HS-5 (cell line): ENCODE measurements at places on chromosomes 16 and 17.

DNA sequence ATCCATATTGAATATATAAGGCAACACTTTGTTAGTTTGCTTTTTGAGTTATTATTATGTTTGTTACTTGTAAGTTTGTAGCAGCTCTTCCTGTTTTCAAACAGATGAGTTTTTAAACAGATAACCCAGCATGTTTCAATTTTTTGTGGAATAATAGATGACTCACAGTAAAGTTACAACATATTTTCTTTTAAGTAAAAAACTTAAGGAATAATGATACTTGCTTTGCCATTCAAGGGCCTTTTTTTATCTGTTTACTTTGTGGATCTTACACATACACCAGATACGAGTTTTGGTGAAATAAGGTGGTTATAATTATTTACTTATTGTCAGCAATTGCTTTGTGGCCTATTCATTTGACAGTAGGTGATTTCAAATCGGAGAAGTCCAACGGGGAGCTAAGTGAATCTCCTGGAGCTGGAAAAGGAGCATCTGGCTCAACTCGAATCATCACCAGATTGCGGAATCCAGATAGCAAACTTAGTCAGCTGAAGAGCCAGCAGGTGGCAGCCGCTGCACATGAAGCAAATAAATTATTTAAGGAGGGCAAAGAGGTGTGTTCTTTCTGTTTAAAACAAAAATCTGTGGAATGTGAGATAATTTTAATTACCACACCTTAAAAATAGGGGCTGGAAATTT is 66.3 kb downstream of the BPTF start:
- peak; percentile 53 for DNase-seq

DNA sequence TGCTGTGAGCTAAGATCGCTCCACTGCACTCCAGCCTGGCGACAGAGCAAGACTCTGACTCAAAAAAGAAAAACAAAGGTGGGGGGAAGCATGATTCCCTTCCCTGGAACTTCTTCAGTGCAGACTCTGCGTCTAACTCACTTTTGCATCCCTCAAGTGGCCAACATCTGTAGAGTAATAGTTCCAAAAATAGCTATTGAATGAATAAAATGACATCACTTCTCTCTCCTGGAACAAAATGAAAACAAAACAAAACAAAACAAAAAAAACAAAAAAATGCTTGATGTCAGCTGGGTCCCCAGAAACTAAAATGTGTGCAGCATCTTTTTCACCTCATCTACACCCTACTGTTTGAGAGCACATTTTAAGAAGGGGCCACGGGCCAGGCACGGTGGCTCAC is 197.7 kb upstream of the NOG start:
- DNase-seq: no peak

GRCh38 chr16:60302261-60302660 is 1568.1 kb upstream of the GOT2 start:
- no peak for DNase-seq

- DNase-seq: no peak
Measured at GRCh38 chr17:44864831-44865230, 17.1 kb downstream of the HIGD1B start.

- DNase-seq: no peak
Measured at GRCh38 chr16:81878529-81878928, 99.4 kb downstream of the PLCG2 start.

GRCh38 chr16:12178251-12178990 is 201.9 kb downstream of the SNX29 start:
- DNase-seq: no peak

DNA sequence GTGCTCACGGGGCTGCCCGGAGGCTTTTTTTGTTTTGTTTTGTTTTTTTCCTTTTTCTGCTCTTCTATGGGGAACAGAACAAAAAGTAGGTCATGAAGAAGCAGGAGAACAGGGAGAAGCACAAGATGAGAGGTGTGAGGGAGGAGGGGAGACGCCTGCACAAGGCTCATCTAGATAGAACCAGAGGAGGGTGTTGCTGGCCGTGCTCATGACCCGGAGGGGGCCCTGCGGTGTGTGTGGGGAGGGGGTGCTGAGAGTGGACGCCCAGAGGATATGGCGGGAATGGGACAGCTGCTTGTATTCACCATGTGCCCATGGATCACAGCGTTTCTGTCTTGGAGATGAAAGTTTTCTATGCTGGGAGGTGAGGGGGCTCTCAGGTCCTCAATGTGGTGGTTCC is 183.7 kb downstream of the FOXL1 start:
- no peak for DNase-seq

DNA sequence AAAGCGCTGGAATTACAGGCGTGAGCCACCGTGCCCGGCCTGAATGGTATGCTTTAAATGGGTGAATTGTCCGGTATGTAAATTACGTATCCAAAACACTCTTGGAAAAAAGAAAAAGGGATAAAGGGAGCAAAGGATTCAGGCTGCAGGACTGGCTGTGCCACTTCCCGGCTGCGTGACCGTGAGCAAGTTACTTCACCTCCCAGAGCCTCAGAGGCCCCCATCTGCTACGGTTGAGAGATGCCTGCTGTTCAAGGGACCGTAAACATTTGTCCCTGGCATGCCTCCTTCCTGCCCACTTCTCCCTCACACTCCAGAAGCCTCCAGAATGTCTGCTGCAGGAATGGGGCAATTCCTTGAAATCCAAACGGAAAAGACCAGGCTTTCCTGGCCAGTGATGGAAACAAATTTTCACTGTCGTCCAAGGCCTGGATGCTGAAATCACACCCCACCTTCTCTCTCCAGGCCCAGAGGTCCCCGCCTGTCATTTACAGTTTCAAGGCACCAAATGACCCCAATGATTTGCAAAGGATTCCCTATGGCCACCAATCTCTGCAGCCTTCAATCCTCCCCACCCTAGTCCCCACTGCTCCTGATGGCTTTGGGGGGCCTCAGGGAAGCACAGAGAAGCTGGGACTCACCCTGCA is 22.9 kb upstream of the LITAF start:
- no peak for DNase-seq

GRCh38 chr17:83012200-83012785 is 67.1 kb upstream of the METRNL start:
- no peak for DNase-seq

GRCh38 chr16:55035029-55035428 is 104.4 kb downstream of the IRX5 start:
- DNase-seq: no peak

DNA sequence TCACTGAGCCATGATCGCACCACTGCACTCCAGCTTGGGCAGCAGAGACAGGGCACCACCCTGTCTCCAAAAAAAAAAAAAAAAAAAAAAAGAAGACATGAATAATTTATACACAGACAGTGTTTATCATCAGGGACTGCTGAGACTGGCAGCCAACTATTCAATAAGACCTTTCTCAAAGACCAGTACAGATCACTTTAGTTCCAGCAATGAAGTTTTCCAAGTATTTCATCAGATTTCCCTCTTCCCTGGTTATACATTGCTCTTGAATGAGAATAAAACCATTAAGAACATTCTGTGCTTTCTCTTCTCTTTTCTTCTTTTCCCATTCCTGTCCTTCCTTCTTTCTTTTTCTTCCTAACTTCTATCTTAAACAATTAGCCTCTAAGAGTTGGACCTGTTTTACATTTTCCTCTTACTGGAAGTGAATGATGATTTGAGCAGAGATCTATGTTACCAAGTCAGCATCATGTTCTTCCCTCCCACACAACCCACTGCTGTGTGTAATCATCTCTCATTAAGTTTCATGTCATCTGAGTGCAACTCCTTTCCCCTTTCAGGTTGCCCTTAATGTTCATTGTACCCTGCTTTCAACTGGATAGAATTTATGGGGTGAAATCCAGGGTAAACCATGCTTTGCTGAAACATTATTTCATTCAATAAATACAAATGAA is 35.9 kb upstream of the SMIM36 start:
- no peak for DNase-seq

DNA sequence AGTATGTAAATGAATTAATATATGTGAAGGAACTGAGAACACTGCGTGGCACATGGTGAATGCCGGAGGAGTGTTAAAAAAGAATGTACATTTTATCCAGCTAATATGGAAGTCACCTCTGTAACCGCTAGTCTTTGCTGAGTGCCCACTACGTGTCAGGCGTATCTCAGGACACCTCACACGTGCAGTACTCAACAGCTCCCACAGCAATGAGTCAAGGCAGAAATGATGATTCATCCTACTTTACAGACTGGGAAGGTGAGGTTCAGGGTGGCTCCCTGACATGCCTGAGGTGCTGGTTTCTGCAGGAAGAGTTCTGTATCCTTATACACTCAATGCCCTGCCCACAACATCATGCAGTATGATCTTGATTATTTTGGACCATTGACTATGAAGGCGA is 487.0 kb downstream of the HAPSTR1 start:
- no peak for DNase-seq

GRCh38 chr17:77427391-77427991 is 286.7 kb downstream of the SEC14L1 start:
- DNase-seq: peak; percentile 58

DNA sequence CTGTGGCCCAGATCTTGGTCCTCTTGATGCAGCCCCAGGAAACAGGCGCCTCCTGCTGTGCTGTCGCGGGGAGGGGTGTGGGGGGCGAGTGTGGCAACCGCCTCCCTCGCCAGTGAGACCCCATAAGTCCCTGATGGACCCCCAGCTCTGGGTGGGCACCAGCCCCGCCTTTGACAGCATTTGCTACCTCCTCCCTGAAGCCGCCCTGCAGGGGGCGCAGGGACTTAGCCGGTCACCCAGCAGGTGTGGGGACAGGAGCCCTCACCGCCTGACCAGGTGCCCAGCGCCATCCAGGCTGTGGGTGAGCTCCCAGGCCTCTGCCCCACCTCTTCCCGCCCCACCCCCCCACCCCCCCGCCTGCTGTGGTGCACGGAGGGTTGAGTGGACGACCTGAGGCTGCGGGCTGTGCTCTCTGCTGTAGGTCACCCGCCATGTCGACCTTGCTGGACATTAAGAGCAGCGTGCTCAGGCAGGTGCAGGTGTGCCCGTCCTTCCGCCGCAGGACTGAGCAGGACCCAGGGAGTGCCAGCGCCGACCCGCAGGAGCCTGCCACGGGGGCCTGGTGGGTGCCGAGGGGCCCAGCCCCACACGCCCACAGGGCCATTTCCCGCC is 4.8 kb downstream of the BAIAP3 start:
- DNase-seq: no peak

- DNase-seq: no peak
Measured at GRCh38 chr17:6480303-6480675, 36.0 kb downstream of the PIMREG start.

DNA sequence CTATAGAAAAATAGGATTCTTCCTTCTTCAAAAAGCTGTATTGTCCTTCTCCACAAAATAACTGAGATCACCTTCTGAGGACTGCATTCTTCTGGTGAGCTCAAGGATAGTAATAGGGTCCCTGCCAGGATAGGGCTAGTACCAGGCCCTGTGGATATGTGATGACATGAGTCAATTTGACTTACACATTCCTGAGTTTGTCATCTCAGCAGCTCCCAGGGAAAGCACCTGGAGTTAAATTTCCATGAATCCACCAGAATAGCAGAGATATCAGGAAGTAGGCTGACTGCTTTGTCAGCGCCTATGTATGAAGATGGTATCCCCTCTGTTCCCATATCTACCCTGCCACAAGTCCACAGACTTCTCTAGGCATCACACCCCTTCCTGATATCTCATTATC is 225.8 kb downstream of the PMP22 start:
- peak; percentile 36 for DNase-seq

DNA sequence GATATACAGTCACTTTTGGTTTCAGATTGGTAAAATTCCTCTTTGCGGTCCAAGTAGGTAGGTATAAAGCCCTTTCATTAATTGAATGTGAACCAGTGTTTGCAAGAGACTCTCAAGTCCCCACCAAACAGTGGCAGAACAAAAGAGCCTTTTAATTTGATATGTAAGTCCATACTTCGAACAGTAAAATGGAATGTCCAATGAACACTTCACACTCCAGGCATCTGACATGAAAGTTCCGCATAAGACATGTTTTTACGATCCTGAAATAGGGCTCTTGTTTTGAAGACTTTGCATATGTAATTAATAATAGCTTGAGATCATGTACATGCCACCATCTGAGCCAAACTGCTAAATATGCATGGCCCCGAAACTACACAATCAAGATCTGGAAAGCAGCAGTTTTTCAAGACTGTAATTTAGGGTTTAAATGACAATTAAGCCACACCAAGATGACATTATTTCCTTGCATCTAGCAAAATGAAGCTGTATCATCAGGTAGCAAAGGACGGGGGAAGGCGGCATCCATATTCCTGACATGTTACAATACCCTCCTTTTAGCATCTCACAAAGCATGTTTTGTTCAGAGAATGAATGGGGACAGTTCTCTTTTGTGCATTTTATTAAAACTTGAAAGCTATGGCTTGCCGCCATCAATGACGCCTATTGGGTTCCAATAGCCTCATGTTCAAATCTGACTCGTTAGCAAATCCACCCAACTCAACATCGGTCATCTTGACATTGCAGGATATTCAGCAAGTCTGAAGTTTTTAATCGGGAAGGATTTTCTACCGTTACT is 39.4 kb downstream of the LITAF start:
- DNase-seq: no peak

- no peak for DNase-seq
Measured at GRCh38 chr17:61124562-61124961, 275.1 kb upstream of the TBX2 start.

- DNase-seq: no peak
Measured at GRCh38 chr16:66168777-66169176, 197.7 kb upstream of the CDH5 start.

- DNase-seq: peak; percentile 82
Measured at GRCh38 chr16:73735018-73735417, 561.6 kb upstream of the PSMD7 start.

GRCh38 chr16:13839577-13839976 is 80.4 kb upstream of the ERCC4 start:
- no peak for DNase-seq

- no peak for DNase-seq
Measured at GRCh38 chr17:46736100-46736499, 82.4 kb downstream of the WNT3 start.

DNA sequence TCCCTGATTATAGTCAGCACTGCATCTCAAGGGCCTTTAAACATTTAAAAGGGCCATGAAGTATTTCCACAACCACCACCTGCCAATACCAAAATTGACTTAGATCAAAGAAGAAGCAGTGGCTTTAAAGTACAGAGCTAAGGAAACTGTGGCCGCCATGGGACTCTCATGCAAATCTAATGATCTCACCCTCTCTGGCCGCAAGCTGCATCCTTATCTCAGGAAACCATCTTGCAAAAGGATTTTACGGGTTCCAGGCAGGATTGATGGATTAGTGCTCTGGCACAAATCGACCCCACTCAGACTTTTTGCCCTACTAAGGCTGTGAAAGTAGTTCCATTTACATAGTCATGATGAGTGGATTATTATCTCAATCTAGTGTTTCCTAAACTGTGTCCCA is 22.6 kb downstream of the CDRT4 start:
- no peak for DNase-seq

DNA sequence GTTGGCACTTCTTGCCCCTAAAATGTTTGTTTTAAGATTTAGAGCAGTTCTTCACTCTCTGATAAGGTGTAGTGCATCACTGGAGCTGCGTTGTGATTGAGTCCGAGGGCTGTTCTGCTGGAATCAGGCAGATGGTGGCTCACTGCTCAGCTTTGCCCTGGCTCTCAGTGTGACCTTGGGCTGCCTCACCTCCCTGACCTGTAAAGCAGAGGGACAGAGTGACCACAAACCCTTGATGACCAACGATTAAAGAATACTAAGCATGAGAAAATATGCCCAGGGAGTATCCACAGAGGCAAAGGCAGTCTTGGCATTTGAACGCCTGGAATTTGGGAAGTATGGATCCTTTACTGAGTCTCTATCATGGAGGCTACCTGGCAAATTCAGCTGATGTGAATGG is 18.1 kb downstream of the CMIP start:
- DNase-seq: no peak
